ENCODE measurements at places on chromosomes 7 and 10.

DNA sequence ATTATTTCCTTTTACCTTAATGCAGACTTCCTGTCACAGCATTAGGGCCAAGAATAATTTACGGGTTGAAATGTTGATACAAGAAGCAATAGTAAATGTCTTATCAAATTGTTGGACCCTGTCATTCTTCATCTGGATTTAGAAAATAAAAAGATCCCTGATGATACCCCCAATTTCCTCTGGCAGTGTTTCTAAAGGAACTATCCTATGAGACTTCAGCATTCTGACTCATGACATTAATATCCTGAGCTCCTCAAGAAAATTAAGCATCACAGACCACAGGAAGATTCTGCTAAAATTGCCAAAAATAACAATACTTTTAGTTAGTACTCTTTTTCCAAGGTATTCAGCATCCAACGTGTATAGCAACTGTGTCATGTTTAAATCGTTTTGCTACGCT, 490.5 kb upstream of the ANKRD30A start:
- DNase-seq: no peak

GRCh38 chr7:121372376-121373010, 23.6 kb downstream of the FAM3C start:
- no peak for DNase-seq

- no peak for DNase-seq
These were observed 565.2 kb downstream of the TCERG1L start for GRCh38 chr10:130746311-130746710.

DNA sequence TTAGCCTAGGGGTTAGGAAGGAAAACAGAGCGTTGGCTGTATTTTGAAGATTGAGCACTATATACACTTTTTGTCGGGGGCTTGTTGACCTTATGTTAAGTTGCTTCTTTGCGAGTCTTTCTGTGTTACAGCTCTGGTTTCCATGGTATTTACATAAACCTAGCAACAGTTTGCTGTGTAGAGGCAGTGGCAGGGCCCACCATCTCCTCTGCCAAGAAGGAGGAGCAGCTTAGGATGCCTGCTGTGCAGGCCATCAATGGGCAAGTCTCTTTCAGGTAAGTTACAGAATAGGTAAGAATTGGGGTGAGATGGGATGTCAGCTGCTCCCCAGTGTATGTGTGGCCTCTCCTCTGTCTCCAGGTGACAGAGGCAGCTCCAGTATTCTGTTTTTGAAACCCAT, 485.5 kb downstream of the LRMDA start:
- DNase-seq: no peak

DNA sequence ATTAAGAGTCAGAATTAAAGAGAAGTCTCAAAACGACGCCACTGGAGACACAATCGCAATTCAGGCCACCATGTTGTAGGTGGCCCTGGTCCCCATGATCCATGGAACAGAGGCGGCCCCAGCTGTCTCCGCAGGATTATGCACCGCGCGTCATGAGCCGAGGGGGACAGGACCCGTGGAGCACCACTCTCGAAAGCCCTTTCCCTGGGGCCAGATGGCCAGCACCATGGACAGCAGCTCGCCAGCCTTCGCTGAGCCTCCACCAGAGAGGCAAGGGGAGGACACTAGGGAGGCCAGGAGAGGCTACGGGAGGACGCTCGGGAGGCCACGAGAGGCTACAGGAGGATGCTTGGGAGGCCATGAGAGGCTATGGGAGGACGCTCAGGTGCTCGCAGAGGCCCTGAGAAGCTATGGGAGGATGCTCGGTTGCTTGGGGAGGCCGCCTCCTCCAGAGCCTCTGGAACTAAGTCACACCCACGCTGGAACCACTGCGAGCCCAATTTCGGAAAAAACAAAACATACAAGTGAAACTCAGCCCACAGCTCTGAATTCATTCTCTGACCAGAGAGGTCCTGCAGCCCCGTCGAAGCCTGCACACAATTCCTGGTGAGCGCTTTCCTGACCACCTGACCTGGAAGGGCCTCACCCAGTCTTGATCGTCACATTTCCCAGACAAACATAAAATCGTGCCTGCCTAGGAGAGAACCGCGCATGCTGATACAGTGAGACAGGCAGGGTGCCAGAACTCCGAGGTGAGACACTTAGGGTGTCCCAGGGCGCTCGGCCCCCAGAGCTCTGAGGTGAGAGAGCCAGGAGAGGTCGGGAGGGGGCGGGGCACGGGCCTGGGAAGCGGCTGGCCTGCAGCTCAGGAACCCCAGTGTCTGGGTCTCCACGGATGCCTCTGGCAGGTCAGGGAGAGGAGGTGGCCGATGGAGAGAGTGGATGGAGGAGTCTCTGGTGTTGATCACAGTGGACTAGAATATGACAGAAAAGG, 224.4 kb downstream of the PTPRN2 start:
- no peak for DNase-seq

- DNase-seq: peak; percentile 47
These were observed 1013.8 kb upstream of the MBL2 start for GRCh38 chr10:53786236-53786900.

DNA sequence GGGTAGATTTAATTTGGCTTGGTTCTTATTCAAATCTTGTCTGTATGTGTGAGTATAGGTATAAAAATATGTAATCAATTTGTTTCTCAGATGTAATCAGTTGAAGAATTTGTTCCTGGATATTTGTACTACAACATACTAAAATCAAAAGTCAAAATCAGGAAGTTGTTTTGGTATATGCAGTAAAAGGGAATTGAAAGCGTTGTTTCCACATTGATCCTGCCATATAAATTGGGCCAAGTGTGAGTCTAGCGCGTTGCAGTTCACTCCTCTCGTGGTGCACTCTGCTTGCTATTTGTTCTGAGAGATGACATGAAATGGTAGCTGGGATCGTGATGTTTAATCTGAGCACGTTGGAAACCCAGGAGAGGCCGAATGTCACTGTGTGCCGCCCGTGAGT, 55.9 kb downstream of the SHH start:
- DNase-seq: no peak

DNA sequence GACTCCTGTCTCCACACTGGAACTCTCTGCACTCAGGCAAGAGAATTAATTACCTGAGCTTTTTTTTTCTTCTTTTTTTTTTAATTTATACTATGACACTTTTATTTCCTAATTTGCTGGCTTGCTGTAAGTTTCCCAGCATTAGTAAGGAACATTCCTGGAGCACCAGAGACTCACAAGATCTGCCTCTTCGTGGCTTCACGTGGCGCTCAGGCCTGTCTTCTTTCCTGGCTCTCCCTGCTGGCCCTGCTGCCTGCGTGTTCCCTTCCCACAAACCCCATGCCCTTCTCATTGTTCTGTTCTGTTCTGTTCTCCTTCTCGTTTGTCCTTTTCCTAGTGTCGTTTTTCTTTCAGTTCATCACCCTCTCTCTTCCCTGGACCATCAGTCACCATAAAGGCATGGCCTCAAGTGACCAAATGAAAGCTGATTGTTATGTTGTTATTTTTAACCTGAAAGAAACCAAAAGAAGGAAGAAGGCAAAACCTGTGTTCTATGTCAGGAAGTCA, 591.6 kb upstream of the PFKP start:
- no peak for DNase-seq

GRCh38 chr10:35334297-35334696, 2.0 kb upstream of the CCNY start:
- no peak for DNase-seq

DNA sequence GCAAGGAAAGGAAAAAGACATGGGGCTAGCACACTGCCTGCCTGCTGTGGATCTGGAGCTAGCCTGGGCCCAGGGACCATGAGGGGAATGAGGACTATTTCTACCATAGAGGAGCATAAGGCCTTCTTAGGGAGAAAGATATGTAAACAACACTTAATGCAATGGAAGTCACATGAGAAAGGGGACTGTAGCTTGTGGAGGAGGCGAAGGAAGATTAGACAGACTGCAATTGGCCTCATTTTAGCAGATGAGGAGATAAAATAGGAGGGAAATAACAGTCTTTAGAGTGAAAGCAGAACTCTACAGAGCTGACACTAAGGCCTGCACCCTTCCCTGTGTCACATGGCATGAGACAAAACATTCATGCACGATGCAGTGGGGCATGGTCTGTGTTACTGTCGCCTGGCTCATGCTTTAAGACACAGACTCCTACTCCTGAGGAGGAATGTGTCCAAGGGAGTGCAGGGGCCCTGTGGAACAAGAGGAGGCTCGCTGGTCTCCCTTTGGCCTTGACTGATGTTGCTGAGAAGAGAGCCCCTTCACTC, 829.3 kb upstream of the IGFBP3 start:
- no peak for DNase-seq

DNA sequence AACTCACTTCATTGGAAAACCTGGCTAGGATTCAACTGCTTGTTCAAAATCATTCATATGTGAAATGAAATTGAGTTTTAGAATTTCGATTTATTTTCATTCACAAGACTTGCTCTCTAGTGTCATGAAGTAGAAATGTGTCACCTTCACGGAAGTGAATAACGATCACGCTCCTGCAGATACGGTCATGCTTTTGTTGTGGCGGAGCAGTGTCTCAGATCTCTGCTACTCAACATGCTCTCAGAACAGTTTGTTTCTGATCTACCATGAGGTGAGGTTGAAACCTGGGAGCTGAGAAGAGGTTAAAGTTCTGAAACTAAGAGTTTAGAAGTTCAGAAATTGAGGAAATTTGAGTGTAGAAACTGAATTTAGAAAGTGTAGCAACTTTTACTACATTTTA, 13.8 kb upstream of the PITRM1 start:
- DNase-seq: no peak

- no peak for DNase-seq
These were observed 15.4 kb upstream of the MYL7 start for GRCh38 chr7:44156453-44157010.

- no peak for DNase-seq
These were observed 43.7 kb downstream of the PPP1R3C start for GRCh38 chr10:91589015-91589657.

DNA sequence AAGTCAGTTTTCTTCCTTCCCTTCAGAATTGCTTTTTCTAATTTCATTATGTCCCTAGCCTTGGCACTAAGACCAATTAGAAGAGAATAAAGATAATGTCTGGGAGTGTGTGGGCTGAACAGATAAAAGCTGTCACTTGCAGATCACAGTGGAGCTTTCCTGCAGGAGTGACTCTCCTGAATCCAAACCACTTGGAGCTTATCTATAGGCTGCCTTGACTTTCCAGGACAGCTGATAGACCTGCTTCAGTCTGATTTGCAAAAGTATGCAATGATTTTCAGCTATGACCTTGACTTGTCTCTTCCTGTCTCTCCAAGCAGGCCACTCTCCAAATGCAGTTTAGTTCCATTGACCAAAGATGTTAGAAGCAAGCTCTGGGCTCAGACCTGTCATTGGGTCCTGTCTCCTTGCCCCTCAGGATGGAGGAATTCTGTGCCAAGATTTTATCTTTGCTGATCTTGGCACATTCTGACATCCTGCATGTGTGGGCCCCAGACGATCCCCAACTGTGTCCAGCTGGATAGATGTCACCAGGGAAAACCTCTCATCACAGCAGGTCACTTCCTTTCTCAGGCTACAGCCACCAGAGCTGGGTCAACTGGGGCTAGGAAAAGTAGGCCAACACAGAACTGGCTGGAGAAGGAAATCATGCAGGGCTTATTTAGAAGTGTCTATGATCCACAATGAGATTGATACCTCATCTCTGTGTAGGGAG, 120.9 kb upstream of the ZNF438 start:
- peak; percentile 17 for DNase-seq

GRCh38 chr10:98963608-98964007, 272.0 kb downstream of the HPSE2 start:
- no peak for DNase-seq

All from OCI-M1 (cell line).